ELR (cell line): ENCODE measurements at places on chromosomes 1 and 21.

DNA sequence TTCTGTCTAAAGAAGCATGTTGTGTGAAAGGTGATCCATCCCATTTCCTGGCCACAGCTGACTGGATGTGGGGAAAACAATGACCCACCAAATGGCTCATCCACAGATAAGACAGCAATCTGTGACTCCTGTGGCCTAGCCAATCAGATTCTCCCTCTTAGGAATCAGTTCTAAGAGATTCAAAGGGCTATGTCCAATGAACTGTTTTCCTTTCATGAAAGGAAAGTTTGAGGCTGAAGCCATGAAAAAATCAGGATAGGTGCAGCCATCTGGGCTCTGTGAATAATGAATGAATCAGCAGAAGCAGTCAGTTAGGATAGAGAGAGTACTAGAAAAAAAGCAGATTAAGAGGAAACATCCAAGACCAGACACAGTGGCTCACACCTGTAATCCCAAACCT lies 164.7 kb downstream of the NRIP1 start:
- DNase-seq: peak; percentile 70

DNA sequence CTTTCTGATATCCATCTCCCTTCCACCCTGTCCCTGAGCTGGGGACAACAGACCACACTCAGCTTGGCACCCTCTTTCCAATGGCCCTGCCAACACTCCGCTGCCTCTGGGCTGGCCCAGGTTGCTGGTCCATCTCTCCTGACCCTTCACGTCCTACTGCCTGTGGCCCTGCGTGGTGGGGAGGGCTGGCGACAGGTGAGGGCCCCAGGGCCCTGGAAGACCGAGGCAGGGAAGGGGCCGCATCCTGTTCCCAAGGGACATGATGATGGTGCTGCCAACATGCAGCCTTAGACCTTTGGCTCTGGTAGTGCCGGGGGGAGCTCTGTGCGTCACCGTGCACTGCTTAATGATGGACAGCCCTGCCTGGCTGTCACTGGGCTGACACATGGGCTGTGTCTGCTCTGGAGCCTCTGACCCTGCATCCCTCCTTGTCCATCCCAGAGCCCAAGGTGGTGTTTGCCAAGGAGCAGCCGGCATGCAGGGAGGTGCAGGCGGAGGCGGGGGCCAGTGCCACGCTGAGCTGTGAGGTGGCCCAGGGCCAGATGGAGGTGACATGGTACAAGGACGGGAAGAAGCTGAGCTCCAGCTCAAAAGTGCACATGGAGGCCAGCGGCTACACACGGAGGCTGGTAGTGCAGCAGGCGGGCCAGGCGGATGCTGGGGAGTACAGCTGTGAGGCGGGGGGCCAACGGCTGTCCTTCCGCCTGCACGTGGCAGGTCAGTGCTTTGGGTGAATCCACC lies 65.2 kb downstream of the OBSCN start:
- no peak for DNase-seq

GRCh38 chr1:58307431-58307830 lies 239.1 kb downstream of the OMA1 start:
- DNase-seq: no peak

- DNase-seq: peak; percentile 66
Measured at GRCh38 chr1:80064524-80064923, 1058.0 kb upstream of the ADGRL4 start.

- no peak for DNase-seq
Measured at GRCh38 chr1:60111118-60111517, 37.5 kb upstream of the C1orf87 start.

GRCh38 chr1:109984190-109984455 lies 442 bp upstream of the AHCYL1 start:
- DNase-seq: peak; percentile 50

DNA sequence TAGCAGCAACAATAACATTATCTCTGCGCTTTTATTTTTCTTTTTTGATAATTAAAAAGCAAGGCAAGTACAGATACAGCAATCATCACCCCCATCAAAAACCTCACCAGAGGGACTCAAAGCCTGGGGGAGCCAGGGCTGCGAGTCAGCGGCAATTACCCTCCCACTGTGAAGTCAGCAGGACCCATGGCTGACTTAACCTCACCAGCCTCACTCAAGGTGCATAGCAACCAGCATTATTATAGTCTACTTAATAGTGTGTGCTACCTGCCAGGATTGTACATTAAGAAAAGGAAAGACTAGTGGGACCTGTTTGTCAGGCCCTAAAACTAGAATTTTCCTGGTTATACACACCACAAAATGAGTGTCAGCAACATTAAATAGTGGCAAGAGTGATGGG lies 28.9 kb upstream of the SERBP1 start:
- peak; percentile 15 for DNase-seq

GRCh38 chr1:55021942-55022546 lies 17.3 kb upstream of the PCSK9 start:
- DNase-seq: peak; percentile 93

GRCh38 chr1:162028726-162029125 lies 5.1 kb upstream of the OLFML2B start:
- DNase-seq: no peak

GRCh38 chr1:247303216-247303615 lies 28.5 kb downstream of the ZNF496 start:
- no peak for DNase-seq

DNA sequence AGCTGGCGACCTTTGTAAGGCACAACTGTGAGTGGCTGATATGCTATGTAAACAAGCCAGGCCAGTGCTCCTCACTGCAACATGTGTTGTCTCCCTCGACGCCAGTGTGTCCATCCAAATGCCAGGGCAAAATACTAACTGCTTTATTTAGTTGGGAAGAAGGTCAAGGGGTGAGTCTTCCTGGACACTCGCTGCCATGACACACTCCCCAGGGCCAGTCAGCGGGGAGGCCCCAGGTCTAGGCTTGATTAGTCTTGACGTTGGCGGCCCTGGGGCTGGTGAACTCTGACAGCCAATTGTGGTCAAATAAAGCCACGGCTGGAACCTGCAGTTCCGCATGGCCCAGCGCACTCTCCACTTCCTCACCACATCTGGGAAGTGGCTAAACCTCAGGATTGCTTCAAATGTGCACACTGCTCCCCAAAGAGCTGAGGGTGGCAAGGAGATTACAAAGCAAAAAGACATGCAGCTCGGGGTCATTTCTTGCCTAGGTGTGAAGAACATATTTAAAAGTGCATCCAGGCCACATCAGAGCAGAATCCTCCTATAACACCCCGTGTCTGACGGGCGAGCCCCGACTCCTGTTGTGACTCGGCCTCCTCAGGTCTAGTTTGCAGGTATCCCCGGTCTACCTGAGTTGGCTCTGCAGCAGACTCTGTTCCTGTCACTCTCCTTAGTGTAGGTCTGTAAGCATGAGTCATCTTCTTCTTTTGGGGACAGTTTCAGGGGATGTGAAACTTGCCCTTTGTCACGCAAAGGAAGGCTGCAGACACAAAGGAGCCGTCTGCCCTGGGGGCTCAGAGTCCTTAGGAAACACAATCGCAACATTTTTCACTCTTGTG lies 183.5 kb downstream of the RUNX1 start:
- DNase-seq: peak; percentile 91

- peak; percentile 63 for DNase-seq
Measured at GRCh38 chr1:59699227-59699847, 115.4 kb upstream of the HOOK1 start.

- peak; percentile 37 for DNase-seq
Measured at GRCh38 chr1:40270152-40270834, 12.3 kb downstream of the ZMPSTE24 start.

GRCh38 chr1:222975472-222976122 lies 160.8 kb downstream of the DISP1 start:
- DNase-seq: peak; percentile 26

DNA sequence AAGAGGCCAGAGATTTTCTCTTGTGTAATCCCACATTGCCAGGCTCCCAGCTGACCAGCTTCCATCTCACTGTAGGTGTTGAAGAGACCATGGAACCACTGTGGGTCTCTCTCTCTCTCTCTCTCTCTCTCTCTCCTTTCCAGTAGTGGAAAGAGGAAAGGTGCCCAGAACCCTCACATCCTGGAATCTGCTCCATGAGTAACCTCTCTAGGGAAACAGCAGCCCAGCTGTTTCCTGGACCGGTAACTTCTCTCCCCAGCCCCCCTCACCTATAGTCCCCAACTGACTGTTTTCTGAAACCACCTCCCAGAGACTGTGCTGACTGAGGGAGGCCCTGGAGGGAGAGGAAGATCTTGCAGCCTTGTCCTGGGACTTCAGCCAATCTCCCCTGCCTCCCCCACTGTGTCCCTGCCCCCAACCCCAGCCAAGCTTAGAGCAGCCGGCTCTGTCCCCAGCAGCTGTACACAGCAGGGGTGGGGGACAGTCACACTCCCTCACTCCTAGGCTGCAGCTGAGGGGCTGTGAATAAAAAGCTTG lies 20.6 kb upstream of the SLC45A3 start:
- DNase-seq: no peak

DNA sequence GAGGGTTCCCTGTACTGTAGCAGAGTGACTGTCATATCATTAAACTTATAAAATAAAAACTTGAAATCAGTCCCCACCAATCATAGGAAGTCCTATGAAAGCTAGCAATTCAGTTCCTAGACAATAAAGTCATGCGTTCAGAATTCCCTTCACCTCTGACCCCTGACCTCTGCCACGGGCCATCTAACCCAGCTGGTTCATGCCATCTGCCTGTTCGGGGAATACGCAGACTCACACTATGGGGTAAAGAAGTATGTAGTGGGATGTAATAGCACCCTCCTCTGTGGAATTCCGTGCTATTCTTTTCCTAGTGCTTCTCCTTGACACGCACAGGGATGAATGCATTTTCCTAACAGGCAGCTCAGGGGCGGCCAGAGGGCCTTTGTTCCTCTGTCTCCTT lies 2.1 kb downstream of the GSTM4 start:
- no peak for DNase-seq

DNA sequence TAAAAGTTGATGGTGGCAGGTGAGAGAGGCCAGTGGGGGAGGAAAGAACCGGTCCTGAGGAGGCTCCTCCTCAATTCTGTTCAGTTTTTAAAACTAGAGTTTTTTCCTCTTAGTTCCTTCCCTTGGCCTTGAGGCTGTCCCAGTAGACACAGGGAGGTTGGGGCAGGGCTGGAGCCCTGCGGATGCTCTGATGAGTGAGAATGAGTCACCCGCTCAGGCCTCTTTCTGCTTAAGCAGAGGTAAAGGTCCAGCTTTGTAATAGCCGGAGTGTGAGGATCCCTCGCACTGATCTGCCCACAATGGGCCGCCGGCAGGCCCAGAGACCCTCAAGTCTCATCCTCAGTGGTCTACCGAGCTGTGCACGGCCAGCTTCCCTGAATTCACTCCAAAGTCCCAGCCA lies 49.6 kb upstream of the IRF2BP2 start:
- peak; percentile 96 for DNase-seq

- DNase-seq: no peak
Measured at GRCh38 chr1:48693180-48693579, 83.5 kb downstream of the BEND5 start.

GRCh38 chr1:246034630-246035029 lies 472.4 kb downstream of the SMYD3 start:
- no peak for DNase-seq

- no peak for DNase-seq
Measured at GRCh38 chr1:29621826-29622435, 385.6 kb downstream of the PTPRU start.

GRCh38 chr1:15066191-15066590 lies 87.4 kb upstream of the TMEM51 start:
- no peak for DNase-seq

- DNase-seq: no peak
Measured at GRCh38 chr1:29646161-29646775, 409.9 kb downstream of the PTPRU start.

- DNase-seq: no peak
Measured at GRCh38 chr1:241964550-241965282, 7.1 kb downstream of the BECN2 start.

DNA sequence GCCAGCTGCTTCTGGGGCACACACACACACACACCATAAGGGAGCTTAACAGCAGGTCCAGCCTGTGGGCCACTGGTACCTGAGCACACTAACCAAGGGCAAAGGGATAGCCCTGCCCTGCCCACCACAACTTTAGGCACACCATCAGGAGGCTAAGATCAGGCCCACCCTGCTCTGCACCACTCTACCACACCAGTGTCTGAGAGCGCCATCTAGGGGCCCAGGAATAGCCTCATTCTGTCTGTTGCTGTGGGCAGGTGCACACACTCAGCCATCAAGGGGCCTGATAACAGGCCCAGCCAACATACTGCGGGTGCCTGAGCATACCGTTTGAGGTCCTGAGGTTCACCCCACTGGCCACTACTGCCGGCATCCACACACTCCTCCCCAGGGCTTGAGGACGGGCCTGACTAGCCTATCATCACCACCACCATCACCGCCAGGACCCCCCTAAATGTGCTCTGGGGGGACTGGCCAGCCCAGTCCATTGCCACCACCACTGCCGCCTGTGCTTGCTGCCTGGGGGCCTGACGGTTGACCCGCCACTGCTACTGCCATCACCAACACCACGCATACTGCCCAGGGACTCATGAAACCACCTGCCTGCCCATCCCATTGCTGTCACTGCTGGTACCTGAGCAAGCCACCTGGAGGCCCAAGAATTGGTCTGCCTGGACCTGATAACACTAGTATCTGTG lies 31.3 kb downstream of the NSL1 start:
- peak; percentile 39 for DNase-seq

GRCh38 chr1:29912425-29912824 lies 676.1 kb downstream of the PTPRU start:
- peak; percentile 42 for DNase-seq

DNA sequence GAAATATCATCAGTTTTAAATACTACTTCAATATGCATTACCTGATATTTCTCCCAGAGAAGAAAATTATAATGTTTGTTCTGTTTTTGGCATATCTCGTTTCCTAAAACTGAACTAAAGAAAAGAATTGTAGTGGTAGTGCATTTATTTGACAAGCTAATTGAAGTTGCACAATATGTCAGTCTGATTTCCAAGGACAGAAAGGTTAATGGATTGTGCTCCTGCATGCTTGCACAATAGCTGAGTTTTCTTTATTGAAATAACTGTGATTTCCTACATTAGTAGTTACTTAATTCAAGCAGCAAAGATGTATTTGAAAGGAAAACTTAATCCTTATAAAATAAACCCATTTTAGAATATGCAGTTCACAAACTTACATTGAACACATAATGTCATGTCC lies 2047.7 kb downstream of the NCAM2 start:
- no peak for DNase-seq

GRCh38 chr1:32801096-32801715 lies 16.0 kb downstream of the YARS1 start:
- peak; percentile 93 for DNase-seq
